ENCODE measurements at places on chromosomes 12 and 14.

DNA sequence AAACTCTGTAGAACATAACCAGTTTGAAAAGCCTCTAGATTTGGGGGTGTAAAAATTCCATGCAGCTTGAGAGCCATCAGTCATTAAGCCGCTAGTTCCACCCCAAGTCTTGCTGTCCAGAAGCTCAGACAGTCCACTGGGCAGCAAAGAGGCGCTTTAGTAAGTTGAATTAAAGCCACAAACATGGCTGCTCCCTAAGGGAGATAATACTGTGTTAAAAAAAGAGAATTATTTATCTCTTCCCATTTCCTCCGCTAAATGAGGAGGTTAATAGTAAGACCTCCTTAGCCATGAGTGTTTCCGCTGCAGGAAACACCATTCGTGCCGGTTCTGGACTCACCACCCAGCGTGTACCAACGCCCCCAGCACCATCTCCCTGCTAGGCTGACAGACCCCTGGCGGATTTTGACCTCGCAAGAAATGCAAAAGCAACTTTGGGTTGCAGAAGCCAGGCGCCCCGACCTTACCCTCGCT lies 536 bp downstream of the TM7SF3 start:
- DNase-seq: no peak

- no peak for DNase-seq
Observed at GRCh38 chr12:55736076-55736475, 6.8 kb upstream of the GDF11 start.

DNA sequence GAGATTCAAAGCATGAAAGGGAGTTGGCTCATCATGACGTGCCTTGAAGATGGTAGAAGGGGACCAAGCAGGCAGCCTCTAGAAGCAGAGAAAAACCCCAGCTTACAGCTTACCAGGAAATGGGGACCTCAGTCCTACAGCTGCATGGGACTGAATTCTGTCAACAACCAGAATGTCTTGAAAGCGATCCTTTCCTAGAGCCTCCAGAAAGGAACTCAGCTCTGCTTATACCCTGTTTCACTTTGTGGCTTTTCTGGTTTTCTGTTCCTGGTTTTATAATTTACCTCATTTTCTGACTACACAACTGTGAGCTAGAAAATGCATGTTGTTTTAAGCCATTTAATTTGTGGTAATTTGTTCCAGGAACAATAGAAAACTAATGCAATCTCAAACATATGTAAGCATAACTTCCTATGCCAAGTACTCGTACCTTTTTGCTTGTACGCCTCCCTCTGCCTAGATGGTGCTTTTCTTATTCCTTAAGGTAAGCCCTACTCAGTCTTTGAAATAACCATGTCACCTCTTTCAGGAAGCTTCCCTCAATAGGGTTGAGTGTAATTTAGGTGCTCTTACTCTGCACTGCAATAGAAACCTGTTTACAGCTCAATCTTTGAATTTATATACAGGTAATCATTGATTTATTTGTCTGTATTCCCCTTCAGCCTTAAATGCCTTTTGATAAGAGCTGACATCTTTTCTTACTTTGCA lies 348.8 kb downstream of the TMEM117 start:
- DNase-seq: no peak

DNA sequence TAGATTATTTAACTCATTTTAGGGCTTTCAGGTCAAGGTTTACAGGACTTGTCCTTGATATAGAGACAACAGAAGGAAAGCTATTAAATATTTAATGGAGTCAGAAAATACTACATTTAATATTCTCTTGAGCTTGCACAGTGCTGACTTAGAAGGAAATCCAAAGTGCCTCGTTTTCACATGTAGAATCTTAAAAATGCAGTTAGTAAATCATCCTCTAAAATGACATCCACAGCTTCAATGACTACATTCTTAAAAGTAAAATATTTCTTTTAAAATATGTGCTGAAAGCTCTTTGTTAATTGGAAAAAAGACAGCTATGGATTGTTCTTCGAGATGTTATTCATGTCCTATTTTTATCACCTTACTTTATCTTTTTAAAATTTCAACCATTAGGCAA lies 146.9 kb downstream of the KCNC2 start:
- DNase-seq: no peak

GRCh38 chr12:95607642-95608041 lies 56.4 kb upstream of the USP44 start:
- no peak for DNase-seq

GRCh38 chr14:73007835-73008234 lies 19.1 kb downstream of the ZFYVE1 start:
- DNase-seq: no peak

- DNase-seq: no peak
Observed at GRCh38 chr12:9052610-9053009, 63.1 kb downstream of the A2M start.

- DNase-seq: no peak
Observed at GRCh38 chr14:20999591-20999990, 498 bp downstream of the SLC39A2 start.

GRCh38 chr14:62179367-62180018 lies 417.3 kb downstream of the SNAPC1 start:
- DNase-seq: peak; percentile 49

DNA sequence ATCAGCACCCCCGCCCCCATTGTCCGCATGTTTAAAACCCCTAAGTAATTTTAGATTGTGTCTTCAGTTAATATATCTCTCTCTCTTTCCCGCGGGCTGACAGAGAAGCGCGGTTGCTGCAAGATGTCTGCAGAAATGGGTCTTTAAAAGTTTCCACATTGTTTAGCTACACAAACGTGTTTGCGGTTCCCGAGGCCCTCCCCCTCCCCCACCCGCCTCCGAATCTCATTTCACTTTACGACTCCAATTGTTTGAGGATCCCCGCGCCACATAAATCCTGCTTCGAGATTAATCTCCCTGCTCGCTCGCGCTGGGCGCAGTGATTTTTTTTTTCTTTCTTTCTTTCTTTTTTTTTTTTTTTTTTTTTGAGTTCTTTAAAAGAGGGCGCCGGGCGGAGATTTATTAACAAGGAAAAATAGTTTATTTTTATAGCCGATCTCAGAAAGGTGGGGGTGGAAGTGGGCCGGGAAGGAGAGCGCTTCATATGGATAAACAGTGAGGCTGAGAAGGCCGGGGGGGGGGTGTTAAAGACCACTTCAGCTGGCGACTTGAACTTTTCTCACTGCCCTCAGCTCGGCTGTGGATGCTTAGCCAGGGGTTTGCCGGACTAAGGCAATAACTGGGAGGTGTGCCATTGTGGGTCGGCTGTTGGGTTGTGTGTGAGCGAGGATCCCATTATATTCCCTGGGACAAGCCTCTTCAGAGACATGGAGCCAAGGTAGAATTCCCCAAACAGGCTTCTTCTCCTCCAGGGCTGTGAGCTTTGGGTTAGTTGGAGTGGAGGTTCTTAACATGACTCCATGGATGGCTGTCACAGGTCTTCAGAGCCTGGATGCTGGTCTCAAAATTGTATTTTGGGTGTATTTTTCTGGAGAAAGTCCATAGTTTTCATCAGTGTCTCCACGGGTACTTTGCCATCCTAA lies 39.7 kb upstream of the TBX5 start:
- DNase-seq: no peak

GRCh38 chr12:68267892-68268396 lies 14.5 kb upstream of the IL22 start:
- DNase-seq: peak; percentile 64

DNA sequence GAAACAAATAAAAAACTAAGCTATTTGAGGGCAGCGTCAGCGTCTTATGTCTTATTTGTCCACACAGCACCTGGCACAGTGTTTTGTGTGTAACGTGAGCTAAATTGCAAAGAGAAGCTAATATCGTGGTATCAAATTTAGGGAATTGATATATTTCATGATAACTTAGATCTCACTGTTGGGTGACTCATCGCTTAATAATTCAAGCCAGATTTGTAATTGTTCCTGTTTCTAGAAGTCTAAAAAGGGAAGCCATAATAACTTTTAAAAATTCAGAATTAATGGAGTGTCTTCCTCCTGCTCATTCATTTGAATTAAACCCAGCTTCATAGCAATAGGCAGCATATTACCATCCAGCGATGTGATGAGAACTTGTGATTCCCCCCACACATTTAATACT lies 214.7 kb downstream of the PDZRN4 start:
- no peak for DNase-seq

DNA sequence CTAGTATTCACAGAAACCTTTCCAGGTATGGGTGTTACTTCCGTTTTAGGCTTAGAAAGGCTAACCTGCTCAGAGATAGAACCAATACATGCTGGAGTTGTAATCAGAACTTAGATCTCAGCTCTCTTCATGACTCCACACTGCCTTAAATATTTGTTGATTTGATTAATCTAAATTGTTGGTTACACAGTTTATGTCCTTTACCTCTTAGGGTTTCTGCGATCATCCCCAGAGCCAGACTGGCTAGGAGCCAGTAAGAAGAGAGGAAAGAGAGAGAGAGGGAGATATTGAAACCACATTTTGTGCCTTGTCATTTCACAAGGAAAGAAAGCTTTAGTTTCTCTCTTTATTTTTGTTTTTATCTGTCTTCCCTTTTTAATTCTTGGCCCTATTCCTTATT lies 16.8 kb upstream of the MGP start:
- DNase-seq: no peak

- no peak for DNase-seq
Observed at GRCh38 chr12:20628226-20628787, 66.8 kb upstream of the SLCO1C1 start.

- DNase-seq: no peak
Observed at GRCh38 chr12:52600071-52600470, 1.2 kb downstream of the KRT72 start.

DNA sequence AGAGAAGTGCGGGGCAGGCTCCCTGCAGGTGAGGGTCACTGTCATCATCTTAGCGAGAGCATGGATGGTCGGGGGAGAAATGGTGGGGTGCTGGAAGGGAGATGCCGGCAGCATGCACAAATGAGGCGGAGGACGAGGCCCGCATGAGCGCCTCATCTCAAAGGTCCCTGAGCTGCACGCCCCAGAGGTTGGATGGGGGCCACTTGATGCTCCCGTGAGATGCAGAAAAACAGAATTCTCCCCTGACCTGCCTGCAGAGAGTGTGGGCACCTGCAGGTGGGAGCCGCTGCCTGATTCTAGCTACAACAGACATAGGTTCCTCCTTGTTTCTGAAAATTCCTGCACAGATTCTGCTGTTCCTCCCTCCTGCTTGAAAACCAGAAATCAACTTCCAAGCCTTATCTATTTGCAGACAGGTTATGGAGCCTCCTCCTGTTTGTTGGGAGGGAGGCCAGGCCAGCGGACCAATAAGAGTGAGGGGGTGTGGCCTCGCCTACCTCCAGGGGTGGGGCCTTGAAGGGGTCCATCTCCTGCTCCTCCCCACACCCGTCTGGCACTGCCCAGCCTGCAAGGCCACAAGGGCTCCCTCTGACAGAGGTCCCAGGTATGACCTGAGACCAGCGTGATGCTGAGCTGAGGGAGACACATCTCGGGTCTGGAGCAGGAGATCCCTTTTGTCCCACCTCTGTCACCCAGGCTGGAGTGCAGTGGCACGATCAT lies 67.2 kb downstream of the KDM2B start:
- no peak for DNase-seq

DNA sequence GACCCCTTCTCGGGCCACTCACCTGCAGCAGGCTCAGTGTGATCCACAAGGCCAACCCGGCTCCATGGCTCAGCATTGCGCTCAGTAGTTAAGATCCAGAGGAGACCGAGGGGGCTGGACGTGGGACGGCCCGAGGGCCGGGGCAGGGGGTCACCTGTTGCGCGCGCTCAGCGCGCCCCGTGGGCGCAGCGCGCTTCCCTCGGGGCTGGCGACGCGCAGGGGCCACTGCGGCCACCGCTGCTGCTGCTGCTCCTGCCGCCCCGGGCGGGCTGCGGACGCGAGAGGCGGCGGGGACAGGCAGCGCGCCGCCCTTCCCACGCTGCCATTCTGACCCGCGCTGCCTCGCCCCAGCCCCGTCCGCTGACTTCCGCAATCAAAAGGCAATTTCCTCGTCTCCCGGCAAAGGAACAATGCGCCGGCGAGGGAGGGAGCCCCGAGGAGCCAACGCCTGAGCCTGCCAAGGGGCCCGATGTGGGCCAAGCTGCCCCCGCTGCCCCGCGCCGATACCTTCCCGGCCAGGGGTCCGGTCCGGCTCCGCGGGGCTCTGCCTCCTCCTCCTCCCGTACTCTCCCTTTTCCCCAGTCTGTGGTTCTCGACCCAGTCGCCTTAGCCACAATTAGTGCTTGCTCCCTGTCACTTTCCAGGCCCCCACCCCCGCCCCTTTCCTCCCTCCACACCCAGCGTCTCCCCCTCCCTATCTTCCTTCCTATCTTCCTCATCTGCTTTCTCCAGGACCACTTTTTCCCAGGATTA lies 27.3 kb downstream of the PTPRB start:
- DNase-seq: no peak

DNA sequence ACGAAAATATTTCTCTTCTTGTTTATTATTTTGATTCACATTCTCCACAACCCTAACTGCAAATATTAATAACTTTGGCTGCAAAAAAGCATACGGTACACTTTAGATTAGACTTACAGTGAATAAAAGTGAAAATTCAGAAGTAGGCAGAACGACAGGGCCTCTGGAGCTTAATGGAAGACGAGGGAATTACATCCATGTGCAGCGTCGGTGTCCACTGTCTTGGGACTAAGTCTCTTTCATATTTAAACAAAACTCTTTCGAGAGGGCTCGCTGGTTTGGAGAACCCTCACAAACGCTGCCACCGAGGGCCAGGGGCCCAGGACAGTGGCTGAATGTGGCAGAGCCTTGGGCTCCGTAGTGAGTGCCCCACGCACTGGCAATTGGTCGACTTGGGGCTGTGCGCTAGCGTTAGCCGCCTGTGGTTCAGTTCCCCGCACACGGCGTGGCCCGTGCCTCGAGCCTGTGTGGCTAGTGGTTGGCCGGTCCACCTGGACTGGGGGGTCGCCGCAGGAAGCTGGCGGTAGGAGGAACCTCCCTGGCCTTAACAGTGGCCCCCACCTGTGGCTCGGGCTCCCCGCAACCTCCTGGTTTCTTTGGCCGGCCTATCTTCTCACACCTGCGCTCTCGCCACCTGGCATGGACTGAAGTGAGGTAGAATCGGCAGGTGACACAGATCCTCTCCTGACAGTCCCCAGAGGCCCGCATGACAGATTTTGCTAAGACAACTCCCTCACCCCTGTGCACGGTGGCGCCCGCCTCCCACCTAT lies 739 bp upstream of the PAX9 start:
- no peak for DNase-seq

- DNase-seq: no peak
Observed at GRCh38 chr14:76350671-76351070, 25.3 kb upstream of the ESRRB start.

DNA sequence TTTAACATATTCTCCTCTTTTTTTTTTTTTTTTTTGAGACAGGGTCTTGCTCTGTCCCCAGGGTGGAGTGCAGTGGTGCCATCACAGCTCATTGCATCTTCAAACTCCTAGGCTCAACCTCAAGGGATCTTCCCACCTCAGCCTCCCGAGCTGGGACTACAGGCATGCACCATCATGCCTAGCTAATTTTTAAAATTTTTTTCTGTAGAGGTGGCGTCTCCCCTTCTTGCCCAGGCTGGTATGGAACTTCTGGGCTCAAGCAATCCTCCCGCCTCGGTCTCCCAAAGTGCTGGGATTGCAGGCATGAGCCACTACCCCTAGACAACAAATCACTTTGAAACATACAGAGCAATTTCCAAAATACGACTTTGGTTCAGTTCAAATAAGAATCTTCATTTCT lies 154.8 kb downstream of the PAX9 start:
- no peak for DNase-seq

Measured in skeletal muscle cell (primary cell).